ENCODE measurements at places on chromosomes 5 and 9. TPM values are rescaled to one million over a fixed set of nuclear protein-coding genes. Genes with fewer than 3 reads are reported as not detected.

Gene EPB41L4B
- 1.7 TPM for total RNA-seq

Gene PROB1
- total RNA-seq: 1.7 TPM

Gene PPP3R2
- not detected for total RNA-seq

Gene PCDHB2
- 0.66 TPM for total RNA-seq

Gene OR2S2
- total RNA-seq: not detected

Gene PCDH12
- total RNA-seq: 35.1 TPM

Gene C9
- total RNA-seq: 0.13 TPM
